SJSA1 (cell line): ENCODE measurements at places on chromosomes 2 and 18. TPM values are rescaled to one million over a fixed set of nuclear protein-coding genes. Genes with fewer than 3 reads are reported as not detected.
A peak's percentile ranks its signal among the peaks of the same experiment; 100 is the strongest.

KIDINS220 gene
- 50.8 and 76.7 TPM in 2 replicates for total RNA-seq

TMEFF2 gene
- total RNA-seq: 0.16 and 0.25 TPM in 2 replicates

ALLC gene
- not detected in 2 replicates for total RNA-seq

MC5R gene
- not detected in 2 replicates for total RNA-seq

SLC9A4 gene
- not detected in 2 replicates for total RNA-seq

MARCO gene
- total RNA-seq: not detected in 2 replicates

- no peak for DNase-seq
Measured at GRCh38 chr18:26255695-26256622, 29.7 kb downstream of the TAF4B start.

GRCh38 chr2:88006912-88007439, 9.4 kb downstream of the RNU2-63P start:
- DNase-seq: no peak

DNA sequence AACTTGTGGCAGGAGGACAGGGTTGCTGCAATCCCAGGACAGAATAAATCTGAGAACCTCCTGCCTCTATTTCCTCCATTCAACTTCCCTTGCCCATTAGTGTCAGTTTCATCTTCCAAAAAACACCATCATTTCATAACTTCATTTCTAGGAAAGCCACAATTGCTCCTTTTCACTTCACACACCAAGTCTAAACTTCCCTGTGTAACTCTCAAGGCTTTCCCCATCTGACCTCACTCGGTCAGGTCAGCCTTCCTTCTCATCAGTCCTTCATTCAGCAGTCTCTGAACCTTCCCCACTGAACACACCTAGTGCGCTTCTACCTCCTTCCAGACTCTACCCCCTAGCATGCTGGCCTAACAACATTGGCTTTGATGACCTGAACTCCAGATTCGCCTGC, 35.8 kb downstream of the TCF7L1 start:
- DNase-seq: no peak

DNA sequence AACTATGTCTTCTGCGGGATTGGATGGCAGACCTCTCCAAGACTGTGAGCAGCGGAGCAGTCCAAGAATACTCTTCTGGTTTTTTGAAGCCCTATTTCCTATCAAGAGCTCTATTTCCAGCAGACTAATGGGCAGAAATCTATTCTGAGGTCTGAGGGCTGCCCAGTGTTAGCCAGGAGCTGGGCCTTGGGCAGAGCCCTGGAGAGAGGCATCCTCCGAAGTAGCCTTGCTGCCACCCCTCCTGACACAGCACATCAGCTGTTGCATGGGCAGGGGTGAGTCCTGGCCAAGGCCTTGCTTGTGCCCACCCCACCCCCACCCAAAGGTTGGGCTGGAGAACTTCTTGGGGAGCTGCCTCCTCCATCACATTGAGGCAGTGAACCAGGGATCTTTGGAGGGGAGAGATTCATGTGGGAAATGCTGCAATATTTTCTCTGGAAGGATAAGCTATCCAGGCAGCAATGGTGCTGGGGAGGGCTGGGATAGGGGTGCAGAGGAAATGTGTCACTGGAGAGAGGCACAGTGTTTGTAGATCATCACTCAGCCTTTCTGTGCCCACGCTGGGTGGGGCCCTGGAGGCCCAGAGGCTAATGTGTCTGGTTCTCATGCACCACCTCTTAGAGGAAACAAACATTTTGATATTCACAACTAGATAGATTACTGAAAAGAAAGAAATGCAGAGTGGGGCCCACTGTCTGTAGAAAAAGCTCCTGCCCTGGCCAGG, 104.7 kb downstream of the VSNL1 start:
- peak; percentile 4 for DNase-seq

GRCh38 chr2:241822264-241822623, 13.3 kb downstream of the NEU4 start:
- peak; percentile 32 for DNase-seq

- no peak for DNase-seq
Measured at GRCh38 chr2:62744603-62745002, 39.1 kb downstream of the EHBP1 start.

GRCh38 chr2:126269911-126270310, 386.0 kb upstream of the GYPC start:
- DNase-seq: no peak

- no peak for DNase-seq
Measured at GRCh38 chr2:221554769-221555493, 17.2 kb downstream of the EPHA4 start.

- no peak for DNase-seq
Measured at GRCh38 chr2:73253400-73253799, 19.3 kb downstream of the CCT7 start.

- DNase-seq: no peak
Measured at GRCh38 chr2:108320326-108320922, 31.7 kb downstream of the SULT1C2 start.
